Astrocyte of the hippocampus (primary cell): ENCODE measurements at places on chromosomes 7 and 10.
A peak's percentile ranks its signal among the peaks of the same experiment; 100 is the strongest.

- no peak for DNase-seq
These were observed 38.4 kb downstream of the ALDH18A1 start for GRCh38 chr10:95618101-95618500.

DNA sequence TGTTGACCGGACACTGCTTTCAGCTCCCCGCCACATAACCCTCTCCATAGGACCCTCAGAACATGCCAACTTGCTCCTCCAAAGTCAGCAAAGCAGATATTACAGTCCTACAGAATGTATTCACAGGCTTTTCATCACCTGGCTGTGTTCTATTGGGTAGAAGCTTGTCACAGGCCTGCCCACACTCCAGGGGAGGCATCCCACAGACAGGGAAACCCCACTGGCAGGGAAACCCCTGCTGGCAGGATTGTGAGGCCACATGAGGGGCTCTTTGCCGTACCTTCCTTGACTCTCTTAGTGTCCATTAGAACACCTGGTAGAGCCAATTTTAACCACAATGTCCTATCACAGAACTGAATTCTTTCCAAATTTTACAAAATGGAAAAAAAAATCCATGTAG is 344.2 kb upstream of the MGMT start:
- DNase-seq, result no peak

DNA sequence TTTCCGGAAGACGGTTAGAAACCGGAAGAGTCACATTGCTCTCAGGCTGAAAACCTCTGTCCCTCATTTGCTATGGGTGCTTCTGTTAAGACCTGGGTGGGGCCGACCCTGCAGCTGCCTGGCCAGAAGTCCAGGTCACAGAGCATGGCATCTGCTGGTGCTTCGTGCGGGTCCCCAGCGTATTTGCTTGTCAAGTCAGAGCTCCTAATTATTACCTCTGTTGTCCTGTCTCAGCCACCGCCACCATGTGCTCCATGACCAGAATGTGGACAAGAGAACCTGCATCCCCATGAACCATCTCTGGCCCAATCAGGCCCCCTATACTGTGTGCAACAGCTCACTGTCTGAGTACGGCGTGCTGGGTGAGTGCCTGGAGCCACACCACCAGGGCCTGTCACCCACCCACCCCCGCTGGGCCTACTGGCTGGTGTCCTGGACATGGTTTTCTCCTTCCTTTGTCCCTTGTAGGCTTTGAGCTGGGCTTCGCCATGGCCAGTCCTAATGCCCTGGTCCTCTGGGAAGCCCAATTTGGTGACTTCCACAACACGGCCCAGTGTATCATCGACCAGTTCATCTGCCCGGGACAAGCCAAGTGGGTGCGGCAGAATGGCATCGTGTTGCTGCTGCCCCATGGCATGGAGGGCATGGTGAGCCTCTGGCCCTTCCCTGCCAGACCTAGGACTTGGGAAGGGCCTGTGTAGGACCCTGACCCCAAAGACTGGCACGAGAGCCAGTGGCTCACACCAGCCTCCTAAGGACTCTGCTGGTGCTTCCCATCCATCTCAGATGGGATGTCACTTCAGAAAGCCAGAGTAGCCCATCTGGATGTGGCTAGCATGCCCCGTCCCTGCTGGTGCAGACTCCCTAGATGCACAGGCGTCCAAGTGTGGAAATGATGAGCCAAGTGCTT is 51.3 kb upstream of the ZMIZ2 start:
- DNase-seq, result no peak

GRCh38 chr10:37952926-37953325 is 23.5 kb downstream of the ZNF25 start:
- DNase-seq, result no peak

- DNase-seq, result peak; percentile 8
These were observed 6.3 kb upstream of the LIPF start for GRCh38 chr10:88657901-88658300.

GRCh38 chr7:80440883-80441282 is 71.0 kb downstream of the GNAT3 start:
- DNase-seq, result no peak

- DNase-seq, result no peak
These were observed 53.5 kb downstream of the RAMP3 start for GRCh38 chr7:45211066-45211465.

GRCh38 chr10:77622889-77623291 is 14.7 kb downstream of the KCNMA1 start:
- DNase-seq, result no peak

DNA sequence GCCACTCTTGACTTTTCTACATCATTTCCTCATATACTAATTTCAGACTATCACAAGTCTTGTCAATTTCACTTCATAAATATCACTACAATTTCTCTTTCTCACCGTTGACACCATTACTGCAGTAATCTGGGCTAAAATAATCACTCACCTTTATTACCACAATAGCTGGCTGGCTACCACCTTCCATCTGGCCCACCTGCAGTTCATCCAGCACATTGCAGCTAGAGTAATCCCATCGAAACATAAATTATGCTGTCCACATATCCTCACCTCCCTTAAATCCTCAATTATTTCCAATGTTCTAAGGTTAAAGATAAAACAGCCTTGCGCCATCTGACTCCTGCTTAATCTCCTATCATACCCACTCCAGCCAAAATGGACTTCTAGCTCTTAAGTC is 16.0 kb downstream of the DGKB start:
- no peak for DNase-seq

GRCh38 chr10:49092477-49092876 is 22.8 kb downstream of the VSTM4 start:
- no peak for DNase-seq

DNA sequence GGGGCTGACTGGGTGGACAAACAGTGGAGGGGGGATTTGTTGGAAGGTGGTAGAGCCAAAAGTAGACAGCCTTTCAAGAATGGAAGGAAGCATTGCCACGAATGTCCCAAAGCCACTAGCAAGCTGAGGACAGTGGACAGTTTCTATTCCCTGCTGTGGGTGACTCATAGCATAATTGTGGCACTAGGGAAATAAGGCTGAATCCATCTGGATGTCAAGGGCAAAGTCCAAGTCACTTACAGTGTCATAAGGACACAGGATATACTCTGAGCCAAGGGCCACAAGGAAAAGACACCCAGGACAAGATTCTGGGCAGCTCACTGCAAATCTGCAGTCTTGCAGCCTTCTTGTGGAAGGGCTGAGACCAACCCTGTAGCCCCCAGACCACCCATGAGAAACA is 79.7 kb downstream of the FRMPD2 start:
- DNase-seq, result no peak

DNA sequence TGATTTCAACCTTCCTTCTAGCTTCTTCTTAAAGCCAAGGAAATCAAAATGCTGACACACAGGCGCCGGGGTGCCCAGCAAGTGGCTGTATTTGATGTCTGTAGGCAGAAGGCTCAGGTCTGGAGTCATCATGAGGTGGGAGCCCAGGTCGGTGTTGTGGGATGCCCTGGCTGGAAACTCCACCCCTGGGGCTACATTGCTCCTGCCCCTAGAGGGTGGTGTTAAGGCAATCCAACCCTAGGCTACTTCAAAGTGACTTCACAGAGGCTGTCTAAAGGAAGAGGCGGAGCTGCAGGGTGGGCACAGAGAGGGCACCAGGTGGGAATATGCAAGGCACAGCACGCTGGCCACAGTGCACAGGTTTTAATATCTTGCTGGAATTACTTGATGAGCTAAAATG is 200.9 kb downstream of the ADAM12 start:
- no peak for DNase-seq

- peak; percentile 48 for DNase-seq
These were observed 80.1 kb upstream of the EMX2 start for GRCh38 chr10:117462424-117462792.

- DNase-seq, result no peak
These were observed 31.3 kb downstream of the CTBP2 start for GRCh38 chr10:125129076-125129458.
